ENCODE measurements at places on chromosomes 1 and 21.

DNA sequence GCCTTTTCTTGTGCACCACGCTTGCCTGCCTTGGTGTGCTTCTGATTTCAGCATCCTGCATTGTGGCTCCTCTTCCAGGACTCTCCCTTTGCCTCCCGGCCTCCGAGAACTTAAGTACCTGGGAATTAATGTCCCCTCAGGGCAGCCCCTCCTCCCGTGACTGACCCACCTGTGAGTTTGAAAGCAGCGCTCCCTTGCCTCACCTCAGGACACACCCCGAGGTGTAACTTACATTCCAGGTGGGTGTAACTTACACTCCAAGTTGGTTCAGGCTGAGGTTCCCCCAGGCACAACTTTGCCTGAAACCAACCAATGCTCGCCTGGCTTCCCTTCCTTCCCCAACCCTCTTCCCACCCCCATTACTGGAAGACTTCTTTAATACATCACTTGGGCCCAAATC, 161.4 kb downstream of the KAZN start:
- no peak for DNase-seq

DNA sequence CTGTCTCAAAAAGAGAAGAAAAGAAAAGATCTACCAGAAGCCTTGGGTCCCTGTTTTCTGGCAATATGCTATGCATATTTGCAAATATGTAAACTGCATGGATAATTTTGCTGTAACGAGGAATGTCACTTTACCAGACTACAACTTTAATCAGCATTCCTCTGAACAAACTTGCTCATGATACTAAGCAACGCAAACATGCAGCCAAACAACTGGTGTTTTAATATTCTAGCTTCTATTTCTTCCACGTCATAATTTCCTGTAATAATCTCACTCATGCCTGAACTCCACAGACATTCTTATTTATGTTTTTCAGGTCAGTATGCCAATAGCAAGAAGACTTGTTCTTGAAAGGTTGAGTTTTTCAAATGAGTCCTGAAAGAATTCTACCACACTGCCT, 114.1 kb downstream of the SIM2 start:
- no peak for DNase-seq

DNA sequence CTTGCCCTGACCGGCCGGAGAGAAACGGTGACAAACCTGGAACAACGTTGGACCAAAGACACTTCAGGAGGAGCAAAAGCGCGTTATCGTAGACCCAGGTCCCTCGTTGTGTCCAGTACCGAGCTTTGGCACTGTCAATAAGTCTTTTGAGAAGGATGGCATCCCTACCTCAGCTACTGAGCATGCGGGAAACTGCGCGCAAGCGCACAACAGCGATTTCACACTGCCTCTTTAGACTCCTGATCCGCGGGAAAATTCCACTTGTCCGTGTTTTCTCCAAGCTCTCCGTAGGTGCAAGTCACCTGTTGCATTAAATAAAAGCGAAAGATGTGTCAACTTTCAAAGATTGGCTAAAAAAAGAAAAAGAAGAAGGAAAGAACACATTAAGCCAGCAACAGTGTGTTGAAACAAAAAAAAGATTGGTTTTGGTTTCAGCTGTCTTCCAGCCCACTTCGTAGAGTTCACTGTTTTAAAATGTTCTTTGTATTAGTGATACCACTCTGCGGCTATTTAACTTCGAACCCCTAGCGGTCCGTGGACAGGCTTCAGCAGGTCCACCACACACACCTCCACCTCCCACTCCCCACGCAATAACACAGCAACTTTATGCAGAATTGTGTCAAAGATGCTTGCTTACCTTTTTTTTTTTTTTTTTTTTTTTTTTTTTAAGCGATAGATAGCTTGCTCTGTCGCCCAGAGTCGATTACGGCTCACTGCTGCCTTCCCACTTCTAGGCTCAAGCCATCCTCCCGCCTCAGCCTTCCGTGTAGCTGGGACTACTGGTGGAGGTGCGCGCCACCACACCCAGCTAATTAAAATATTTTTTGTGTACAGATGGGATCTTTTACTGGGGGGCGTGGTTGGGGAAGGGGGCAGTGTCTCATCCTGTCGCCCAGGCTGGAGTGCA, at the start of gene BPNT1:
BPNT1 (minus strand) TSS at position 139 of the 907 bp plus-strand sequence. CDS start 9,942 bp downstream, outside the sequence.
- peak; percentile 91 for DNase-seq

- DNase-seq, result no peak
Observed at GRCh38 chr1:232274236-232274855, 355.6 kb downstream of the SIPA1L2 start.

DNA sequence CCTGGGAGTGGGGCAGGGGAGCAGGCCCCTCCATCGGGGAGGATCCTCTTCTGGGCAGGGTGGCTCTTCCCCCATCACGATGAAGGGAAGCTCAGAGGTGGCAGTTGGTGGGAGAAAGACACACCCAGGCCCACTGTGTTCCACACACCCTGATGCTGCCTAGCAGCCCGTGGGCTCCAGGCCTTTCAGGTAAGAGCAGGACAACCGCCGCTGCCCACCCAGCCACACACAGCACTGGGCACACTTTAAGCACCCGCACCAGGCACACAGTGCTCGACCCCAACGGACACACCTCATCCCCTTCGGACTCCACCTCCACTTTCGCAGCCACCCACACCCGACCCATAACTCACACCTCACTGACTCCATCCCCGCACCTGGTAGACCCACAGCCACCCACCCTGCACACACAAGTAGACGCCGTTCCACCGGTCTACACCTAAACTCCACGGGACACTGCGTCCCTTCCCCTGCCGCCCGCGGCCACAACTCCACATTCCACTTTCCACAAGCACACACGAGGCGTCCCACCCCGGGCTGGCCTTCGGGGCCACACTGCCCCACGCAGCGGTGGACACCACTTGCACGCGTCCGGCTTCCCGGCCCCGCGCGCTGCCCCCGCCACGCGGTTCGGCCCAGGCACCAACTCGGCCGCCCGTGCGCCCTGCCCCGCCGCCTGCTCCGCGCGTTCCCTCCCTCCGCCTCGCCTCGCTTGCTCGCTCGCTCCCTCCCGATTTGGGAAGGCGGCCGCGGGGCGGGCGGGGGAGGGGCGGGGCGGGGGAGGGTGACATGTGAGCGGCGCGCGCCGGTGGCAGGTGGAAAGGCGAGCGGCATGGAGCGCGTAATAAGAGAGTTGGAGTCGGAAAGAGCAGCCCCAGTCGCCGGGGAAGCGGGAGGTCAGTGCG, at the start of gene KCNQ4:
KCNQ4 (plus strand) TSS at position 787 of the 905 bp plus-strand sequence. CDS start 307 bp downstream, outside the sequence.
- DNase-seq, result no peak

GRCh38 chr1:235562589-235562988, 58.3 kb upstream of the B3GALNT2 start:
- no peak for DNase-seq

- peak; percentile 69 for DNase-seq
Observed at GRCh38 chr1:200379432-200379757, 30.4 kb downstream of the ZNF281 start.

Data from hepatic stellate cell (primary cell).